ENCODE measurements at places on chromosomes 3 and 15.

GRCh38 chr15:71997691-71998090 lies 120.3 kb downstream of the MYO9A start:
- no peak for DNase-seq

- no peak for DNase-seq
Observed at GRCh38 chr3:126546549-126547239, 12.0 kb downstream of the C3orf22 start.

GRCh38 chr3:36693670-36694069 lies 70.7 kb downstream of the DCLK3 start:
- DNase-seq = no peak

DNA sequence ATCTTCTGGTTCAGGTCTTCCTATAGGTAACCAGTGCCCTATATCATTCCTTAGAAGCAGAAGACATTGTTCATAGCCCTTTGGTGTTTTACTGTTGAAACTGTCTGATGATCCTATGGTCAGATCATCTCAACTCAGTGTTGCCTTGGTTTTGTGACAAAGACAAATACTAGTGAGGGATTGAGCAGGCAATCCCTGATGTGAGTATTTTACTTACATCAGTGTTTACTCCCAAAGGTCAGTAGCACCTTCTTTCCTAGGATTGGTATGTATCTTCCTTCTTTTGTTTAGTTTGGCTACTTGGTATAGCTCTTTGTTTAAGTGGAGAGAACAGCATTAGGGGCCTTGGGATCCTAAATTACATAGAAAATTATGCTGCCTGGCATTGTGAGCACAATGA lies 41.1 kb downstream of the BBS4 start:
- DNase-seq = no peak

DNA sequence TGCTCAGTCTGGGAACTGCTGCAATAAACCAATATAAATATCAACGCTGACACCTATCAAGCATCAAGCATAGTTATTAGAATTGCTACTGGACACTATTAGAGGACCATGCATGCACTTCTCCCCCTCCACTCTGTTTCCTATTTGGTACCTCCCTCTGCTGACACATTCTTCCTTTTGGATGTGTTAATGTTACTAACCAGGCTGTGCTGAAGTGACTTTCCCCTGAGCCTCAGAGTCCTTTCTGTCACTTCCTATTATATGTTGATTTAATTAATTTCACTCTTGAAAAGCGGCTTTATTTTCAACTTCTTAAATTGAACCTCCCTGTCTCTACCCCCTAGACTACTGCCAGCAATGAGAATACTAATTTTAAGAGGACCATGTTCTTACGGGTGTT lies 379.1 kb downstream of the MCTP2 start:
- no peak for DNase-seq

- no peak for DNase-seq
Observed at GRCh38 chr15:85179700-85180099, 198.0 kb downstream of the PDE8A start.

- DNase-seq = no peak
Observed at GRCh38 chr3:152419748-152420147, 151.0 kb downstream of the MBNL1 start.

GRCh38 chr3:68904578-68904977 lies 27.8 kb downstream of the TAFA4 start:
- DNase-seq = no peak

- DNase-seq = no peak
Observed at GRCh38 chr15:26087881-26088280, 224.8 kb upstream of the ATP10A start.

GRCh38 chr3:365268-365667 lies 168.7 kb downstream of the CHL1 start:
- DNase-seq = no peak

DNA sequence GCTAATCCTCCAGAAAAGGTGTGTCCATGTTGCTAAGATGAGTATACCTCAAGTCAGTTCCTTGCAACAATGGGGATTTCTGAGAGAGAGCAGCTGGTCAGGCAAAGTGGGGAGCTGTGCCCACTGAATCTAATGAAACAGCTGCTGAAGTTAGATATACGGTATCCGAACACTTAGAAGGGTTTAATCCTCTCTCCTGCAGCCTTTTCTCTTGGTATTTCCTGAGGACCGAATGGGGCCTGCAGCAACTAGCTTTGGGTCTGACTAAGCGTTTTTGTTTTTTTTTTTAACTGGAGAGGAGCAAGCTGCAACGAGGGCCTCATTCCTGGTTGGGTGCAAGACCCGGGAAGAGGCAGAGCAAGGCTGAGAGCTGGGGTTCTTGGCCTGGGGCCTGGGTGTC lies 37.6 kb upstream of the BNC1 start:
- no peak for DNase-seq

DNA sequence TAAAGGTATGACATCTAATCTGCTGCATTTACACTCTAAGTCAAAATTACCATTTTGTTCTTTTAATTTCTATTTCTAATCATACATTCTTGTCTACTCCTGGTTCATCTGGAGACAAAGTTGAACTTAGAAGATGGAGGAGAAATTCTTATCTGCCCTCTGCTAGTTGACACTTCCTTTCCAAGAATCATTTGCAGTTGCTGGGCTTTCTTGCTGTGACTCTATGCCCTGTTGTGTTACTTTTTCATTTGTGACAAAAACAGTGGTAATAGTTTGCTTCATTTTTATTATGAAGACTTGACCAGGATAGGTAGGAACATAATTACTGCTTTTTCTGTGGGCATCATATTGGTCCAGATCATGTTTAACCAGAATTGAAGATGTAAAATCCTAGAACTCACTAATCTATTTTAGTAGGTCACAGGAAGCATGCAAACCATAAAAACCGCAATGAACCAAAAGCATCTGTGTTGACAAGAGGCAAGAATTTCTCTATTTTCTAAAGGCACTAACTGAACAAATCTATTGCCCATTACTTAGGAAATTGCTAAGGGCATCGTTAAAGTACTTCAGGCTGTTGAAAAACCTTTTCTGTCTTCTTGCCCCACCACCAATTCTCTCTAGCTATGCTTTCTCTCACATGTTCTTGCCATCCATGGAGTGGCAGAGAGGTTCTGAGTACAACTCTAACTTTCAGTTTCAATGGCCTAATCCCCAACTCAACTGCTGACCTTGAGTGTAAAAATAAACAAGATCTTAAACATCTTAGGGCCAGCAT lies 4.2 kb upstream of the CCR2 start:
- no peak for DNase-seq

- peak; percentile 89 for DNase-seq
Observed at GRCh38 chr3:20039765-20040547, at the start of gene KAT2B. TSS of gene KAT2B (plus strand) at chr3:20040446. CDS start at chr3:20040478, 32 bp downstream.

- no peak for DNase-seq
Observed at GRCh38 chr3:147402159-147402558, 4.2 kb downstream of the ZIC4 start.
